CD4-positive, alpha-beta T cell treated with Interleukin-10 for 1 hour (primary cell): ENCODE measurements at places on chromosomes 6 and 20.

DNA sequence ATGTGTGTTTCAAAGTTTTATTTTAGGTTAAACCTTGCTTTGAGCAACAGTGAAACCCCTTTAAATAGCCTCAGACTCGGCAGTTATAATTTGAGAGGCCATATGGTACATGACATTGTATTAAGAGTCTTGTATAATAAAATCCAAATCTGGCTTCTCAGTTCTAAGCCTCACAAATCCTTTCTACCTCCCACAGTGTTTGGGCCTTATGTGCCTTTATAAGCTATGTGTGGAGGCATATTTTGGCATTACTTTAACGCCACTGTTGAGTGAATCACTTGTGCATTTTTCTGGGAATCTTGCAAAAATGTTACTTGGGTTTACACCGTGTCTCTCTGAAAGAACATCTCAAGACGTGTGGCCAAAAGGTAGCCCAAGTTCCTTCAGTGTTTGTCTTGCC, 152.4 kb downstream of the COL9A1 start:
- DNase-seq: no peak

GRCh38 chr6:66126358-66126757, 419.3 kb upstream of the EYS start:
- DNase-seq: no peak

DNA sequence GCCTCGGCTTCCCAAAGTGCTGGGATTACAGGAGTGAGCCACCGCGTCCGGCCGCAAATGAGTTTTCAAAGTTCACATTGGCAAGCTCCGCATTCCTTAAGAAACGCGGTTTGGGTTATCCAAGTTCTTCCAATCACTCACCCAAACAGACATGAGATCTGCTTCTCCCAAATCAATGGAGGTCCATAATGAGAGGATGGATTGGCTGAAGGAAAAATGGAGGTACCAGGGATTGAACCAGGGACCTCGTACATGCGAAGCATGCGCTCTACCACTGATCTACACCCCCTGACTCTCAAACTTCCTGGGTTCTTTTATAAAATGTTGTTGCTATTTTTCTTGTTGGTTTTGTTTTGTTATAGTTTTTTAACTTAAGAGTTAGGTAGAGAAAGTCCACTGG, 170.0 kb downstream of the GPX5 start:
- DNase-seq: no peak

DNA sequence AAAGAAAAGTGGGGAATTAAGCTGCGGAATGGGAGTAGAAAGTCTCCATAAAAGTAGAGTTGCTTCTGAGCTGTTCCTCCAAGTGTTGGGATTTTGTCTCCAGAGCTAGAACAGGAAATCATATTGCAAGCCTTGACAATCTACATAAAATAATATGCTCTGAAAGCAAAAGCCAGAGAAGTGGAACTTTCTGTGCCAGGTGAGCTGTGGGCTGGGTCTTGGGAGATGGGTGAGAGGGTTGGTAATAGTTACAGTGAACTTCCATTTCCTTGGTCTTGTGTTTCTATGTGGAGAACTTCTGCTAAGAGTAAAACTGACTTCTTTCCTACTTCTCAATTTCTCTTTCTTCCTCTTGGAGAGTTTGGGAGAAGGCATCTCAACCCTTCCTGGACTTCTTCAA, 6.3 kb upstream of the HMGN4 start:
- no peak for DNase-seq

- DNase-seq: peak; percentile 24
These were observed 12.1 kb upstream of the MLN start for GRCh38 chr6:33815854-33816253.

GRCh38 chr6:150517175-150517574, 82.5 kb upstream of the PLEKHG1 start:
- no peak for DNase-seq

DNA sequence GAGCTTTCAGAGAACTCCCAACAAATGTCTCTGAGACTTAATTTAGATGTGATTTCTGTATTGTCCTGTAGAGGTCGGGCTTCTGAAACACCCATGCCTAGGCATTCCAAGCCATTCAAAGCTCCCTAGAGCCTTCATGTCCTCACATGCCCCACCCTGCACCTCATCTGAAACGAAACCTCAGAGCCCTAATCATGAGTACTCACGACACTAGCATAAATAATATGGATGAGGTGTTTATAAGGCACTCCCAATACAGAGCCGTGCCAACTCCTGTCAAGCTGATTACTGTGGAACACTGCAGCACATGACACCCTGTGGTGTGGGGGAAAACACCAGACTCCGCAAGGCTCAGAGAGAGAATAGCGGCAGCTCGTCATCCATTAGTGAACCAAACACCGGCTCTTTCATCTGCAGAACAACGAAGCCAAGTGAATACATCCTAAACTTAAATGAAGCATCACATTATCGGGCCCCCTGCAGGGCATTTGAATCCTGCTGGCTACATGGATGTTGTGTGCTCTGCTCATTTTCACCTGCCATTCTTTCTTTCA, 83.8 kb downstream of the FNDC1 start:
- DNase-seq: peak; percentile 22

DNA sequence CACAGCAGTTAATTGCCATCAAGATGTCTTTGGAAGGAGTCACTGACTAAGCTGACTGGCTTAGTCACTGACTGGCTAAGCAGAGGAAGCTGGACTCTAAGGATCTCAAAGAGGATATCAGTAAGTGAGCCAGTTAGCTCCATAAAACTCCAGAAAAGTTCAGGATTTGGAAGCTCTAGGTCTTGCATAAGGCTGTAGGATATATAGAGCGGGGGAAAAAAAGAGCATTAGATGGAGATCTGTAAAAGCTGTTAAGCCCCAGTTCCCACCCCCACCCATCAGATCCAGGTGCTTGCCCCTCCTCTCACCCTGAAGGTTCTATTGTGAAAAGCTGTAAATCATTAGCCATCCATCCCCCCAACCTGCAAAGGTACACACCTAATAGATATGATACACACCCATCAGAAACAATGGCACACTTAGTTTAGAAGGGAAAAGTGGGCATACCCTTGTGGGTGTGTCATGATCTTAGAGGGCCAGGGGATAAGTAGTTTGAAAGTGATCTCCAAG, 32.2 kb downstream of the CARMIL1 start:
- DNase-seq: no peak

GRCh38 chr6:52643158-52643557, 27.8 kb upstream of the TMEM14A start:
- no peak for DNase-seq

DNA sequence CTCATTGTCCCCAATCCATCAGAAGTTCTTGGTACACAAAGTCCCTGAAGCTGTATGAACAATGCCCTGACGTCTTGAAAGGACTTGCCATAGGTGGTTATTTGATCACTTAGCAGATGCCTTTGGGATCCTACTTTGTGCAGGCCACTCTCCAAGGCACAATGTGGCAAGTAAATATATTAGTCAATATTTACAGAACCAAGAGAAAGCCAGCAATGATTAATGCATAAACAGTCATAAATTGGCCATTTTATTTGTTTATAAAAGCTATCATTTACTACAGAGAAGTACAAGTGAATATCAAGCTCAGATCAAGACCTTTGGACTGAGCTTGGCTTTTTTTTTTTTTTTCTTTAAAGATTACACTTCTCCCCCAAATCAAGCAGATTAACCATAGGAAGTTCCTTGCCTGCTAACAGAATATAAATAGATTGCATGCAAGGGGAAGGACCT, 161.8 kb downstream of the MTHFD1L start:
- no peak for DNase-seq

DNA sequence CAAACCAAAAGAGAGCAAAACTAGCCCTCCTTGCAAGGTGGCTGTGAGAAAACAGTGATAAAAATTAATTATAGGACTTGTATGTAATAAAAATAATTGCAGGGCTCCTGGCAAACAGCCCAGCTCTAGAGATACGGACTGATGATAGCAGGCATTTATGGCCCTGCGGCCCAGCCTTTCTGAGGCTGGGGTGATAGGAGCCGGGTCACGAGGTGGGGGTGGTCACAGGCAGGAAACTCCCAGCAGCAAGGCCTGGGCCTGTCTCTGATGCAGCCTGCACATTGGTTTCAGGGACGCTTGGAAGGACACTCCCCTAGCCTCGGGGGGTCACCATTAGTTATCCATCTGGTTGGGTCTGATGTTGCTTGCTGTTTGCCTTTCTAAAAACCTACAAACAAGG, 18.7 kb upstream of the TTPAL start:
- DNase-seq: no peak

GRCh38 chr6:26362836-26363220, 2.2 kb upstream of the BTN3A2 start:
- no peak for DNase-seq

GRCh38 chr20:15767586-15767985, 805.7 kb downstream of the KIF16B start:
- no peak for DNase-seq

DNA sequence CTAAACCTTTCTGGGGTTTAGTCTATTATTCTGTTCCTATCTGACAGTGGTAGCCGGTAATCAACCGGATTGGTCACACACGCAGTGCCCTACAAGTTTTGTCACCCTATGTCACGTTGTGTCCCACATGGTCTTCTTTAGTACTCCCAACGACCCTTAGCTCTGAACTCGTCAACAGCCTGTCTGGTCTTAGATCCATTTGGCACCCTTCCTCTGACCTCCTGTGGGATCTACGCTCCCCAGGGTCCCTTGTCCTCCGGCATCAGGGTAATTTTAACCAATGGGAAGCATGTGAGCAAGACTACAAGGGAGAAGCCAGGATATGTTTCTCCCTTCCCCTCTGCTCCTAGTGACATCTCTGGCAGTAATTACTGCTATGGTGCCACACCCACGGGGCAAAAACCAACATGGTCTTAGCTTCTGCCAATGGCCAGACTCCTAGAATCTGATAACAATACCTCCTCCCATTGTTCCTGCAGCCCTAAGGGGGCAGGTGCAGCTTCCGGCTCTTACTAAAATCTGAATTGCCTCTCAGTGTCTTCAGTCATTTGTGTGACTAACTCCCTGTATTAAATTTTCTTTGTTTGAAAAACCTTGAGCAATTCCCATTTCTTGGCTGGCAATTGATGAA, 56.6 kb downstream of the MAFB start:
- no peak for DNase-seq

DNA sequence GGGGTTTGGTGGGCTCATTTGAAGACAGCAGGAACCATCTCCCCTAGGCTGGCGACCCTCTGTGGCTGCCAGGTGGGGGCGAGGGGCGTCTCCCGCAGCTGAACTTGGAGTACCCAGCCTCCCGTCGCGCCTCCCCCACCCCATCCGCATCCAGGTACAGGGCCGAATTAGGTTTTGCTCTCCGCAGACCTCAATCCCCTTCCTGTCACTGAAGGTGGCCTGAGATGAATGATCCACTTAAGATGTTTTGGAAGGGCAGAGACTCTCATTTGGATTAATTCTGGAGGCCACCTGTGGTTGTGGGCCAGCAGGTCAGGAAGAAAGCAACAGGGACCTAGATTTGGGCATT, 493 bp downstream of the CD83 start:
- no peak for DNase-seq

DNA sequence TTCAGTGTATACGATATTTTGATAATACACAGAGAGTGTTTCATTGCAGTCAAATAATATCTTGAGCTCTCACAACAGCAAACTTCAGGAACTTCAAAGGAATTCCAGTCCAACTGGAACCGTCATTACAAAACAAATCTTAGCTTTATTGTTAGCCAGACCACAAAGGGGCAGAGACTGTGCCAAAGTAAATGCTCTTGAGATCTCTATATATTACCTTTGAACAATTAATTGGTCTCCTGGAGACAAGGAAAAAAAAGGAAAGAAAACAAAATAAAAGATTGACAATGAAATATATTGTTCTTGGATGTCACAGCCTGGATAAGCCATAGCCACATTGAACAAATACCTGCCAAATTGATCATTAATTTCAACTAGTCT, 70.0 kb downstream of the FOXC1 start:
- no peak for DNase-seq

- no peak for DNase-seq
These were observed 828.6 kb upstream of the CITED2 start for GRCh38 chr6:140202964-140203515.

GRCh38 chr6:106273087-106273486, 52.5 kb downstream of the ATG5 start:
- no peak for DNase-seq

DNA sequence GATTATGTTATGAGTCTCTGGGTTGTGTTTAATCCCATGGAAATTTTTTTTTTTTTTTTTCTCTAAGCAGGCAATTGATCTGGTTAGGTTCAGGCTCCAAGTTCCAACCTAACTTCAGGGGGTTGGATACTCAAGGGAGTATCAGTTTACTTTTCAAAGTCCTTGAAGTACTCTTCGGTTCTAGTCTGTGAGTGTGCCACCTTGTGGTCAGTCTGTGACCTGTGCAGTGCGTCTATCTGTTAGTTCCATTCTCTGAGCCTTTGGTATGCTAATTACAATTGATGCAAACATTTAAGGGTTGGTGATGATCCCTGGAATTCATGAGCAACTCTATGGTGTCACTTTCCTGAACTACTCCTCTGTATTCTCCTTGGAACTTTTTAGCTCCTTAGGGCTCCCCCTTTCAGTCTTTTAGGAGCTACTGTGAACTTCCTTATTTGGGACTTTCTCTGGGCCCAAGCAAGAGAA, 342.0 kb downstream of the SOX4 start:
- peak; percentile 4 for DNase-seq

GRCh38 chr6:28303570-28303969, 22.2 kb downstream of the PGBD1 start:
- DNase-seq: peak; percentile 10

DNA sequence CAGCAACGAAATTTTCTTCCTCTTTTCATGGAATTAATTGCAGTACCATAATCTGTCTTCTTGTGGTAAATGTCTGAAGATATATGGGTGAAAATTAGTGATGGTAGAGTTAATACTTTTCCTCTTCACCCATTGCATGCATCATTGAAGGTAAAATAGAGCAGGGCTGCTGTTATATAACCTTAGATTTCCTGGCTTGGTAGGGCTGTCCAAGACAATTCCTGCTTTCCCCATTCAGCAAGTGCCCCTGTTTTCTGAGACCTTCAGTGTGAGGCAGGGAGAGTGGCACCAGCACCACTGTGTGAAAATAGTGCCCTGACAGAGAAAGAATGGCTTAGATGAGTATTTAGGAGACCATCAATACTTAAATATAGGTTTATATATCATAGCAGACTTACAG, 202.0 kb downstream of the ZFAND3 start:
- DNase-seq: no peak

GRCh38 chr6:11705483-11705882, 73.1 kb downstream of the ADTRP start:
- DNase-seq: no peak

GRCh38 chr6:52454556-52454955, 34.4 kb downstream of the EFHC1 start:
- no peak for DNase-seq

GRCh38 chr6:134640975-134641429, 308.9 kb downstream of the ALDH8A1 start:
- peak; percentile 85 for DNase-seq

DNA sequence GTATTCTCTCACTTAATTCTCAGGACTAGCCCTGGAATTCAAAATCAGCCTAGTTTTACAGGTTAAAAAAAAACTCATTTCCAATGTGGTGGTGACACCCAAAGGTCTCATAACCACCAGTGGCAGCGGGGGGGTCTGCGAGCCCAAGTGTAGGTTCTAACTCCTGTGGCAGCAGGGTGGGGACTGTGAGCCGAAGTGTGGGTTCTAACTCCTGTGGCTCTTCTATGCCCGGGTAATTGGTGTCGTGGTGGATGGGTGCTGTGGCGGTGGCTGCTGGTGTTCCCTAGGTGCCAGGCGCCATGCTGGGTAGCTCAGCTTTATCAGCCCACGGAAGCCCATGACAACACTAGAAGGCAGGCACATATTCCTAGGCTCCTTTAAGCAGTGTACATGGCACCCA, 4.9 kb upstream of the ANKRD60 start:
- DNase-seq: no peak

GRCh38 chr6:43953794-43954310, 173.4 kb downstream of the MRPL14 start:
- no peak for DNase-seq
